ENCODE measurements at places on chromosomes 2 and 18.

- no peak for DNase-seq
Observed at GRCh38 chr2:222381566-222381965, 42.8 kb upstream of the SGPP2 start.

DNA sequence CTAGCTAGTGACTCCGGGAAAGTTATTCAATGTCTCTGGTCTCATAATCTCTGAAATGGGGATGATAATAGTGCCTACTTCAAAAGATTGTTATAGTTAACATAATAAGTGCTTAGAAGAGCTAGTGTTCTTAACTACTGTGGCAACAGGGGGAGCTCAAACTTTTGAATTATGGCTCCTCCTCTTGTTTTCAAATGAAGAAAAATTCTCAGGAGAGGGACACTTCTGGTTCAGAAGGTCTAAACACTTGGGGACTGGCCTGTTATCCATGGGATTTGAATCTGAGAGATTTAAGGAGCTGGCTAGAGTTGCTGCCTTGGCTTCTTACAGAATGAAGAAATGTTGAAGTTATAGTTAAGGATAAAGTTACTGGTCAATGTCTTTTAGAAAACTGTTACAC is 92.2 kb upstream of the ITGB6 start:
- DNase-seq = no peak

DNA sequence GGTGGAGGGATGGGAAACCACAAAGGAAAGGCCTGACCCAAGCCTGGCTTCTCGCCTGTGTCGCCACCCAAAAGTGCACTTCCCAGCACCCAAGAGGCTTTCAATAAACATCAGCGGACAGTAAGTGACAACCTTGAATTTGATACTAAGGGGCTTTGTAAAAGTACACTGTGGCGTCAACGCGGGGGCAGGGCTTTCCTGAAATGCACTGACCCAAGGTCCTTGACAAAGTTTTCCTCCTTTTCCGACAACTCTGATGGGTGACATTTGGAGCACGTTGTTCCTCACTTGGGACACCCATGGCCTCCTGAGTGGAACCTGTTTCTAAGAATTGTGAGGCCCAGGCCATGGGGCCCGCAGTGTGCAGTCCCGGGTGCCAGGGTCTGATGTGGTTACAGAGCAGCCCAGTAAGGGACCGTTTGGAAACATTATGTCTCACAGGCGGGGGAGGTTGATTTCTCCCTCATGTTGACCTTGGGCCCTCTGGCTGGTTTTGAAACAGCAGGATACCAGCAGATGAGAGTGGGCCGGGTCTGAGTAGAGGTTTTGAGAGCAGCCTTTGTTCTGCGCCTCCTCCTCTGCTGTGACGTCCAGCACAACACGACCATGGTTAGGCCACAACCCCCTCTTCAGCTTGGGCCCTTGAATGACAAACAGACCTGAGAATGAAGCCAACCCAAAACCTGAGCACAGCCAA is 2.8 kb upstream of the ZBTB14 start:
- no peak for DNase-seq

DNA sequence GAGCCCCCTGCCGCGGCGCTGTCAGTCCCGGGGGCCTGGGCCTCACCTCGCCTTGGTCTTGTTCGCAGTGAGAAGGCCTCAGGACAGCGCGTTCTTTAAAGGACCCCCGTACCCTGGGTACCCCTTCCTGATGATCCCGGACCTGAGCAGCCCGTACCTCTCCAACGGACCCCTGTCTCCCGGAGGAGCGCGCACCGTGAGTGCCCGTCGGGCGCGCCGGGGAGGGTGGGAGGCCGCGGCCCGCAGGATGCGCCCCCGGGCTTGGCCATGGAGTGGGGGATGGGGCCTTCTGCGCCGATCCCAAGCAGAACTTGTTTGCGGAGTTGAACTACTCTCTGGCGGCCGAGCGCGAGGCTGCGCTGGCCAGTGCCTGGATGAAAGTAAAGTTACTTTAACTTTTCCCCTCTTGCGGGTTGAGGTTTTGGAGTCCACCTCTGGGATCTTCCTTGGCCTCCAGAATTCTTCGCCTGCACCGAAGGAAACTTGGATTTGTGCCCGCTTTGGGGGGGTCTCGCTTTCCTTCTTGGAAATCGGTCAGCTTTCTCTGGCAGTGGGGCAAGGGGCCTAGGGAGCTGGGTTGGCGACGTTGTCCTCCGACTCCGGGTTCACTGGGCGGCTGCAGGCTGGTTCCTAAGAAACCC is 1.2 kb downstream of the TCF7L1 start:
- DNase-seq = no peak

DNA sequence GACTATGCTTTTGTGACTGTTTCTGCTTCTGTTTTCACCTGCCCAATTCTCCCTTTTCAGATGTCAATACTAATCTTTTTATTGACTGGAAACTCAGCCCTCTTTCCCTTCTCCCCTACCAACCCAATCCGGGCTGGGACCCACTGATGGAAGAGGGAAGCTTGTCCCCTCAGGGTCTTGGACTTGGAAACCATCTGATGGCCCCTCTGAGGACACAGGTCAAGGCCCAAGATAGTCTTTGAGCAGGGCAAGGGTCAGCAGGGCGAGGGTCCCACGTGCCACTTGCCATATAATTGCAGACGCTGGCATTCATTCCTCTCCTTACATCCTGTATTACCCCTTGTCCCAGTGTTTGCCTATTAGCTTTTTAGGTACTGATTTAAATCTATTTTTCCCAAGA is 678.2 kb upstream of the FANCL start:
- DNase-seq = no peak

- no peak for DNase-seq
Observed at GRCh38 chr2:206683546-206683945, 34.6 kb downstream of the DYTN start.

- DNase-seq = no peak
Observed at GRCh38 chr18:70781860-70782453, 493.1 kb downstream of the SOCS6 start.

GRCh38 chr2:8684878-8685696 is 3.2 kb downstream of the ID2 start:
- DNase-seq = no peak

DNA sequence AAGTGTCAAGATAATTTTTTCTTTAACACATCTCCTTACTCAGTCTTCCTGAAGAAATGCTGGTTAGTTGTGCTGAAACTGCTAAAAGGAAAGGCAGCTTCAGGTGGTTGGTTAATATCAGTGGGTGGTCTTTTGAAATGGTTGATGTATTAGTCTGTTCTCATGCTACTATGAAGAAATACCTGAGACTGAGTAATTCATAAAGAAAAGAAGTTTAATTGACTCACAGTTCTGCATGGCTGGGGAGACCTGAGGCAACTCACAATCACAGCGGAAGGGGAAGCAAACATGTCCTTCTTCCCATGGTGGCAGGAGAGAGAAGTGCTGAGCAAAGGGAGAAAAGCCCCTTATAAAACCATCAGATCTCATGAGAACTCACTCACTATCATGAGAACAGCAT is 125.9 kb upstream of the CYRIA start:
- DNase-seq = no peak

- no peak for DNase-seq
Observed at GRCh38 chr2:209985874-209986273, 16.6 kb upstream of the RPE start.

- DNase-seq = no peak
Observed at GRCh38 chr2:217636991-217637561, 365.7 kb downstream of the TNS1 start.
